SK-MEL-5 (cell line): ENCODE measurements at places on chromosomes 7 and 10. TPM values are rescaled to one million over a fixed set of nuclear protein-coding genes. Genes with fewer than 3 reads are reported as not detected.

Gene WNT8B
- not detected in 2 replicates for total RNA-seq

Gene ABCB4
- total RNA-seq = 10.1 and 10.7 TPM in 2 replicates

DNA sequence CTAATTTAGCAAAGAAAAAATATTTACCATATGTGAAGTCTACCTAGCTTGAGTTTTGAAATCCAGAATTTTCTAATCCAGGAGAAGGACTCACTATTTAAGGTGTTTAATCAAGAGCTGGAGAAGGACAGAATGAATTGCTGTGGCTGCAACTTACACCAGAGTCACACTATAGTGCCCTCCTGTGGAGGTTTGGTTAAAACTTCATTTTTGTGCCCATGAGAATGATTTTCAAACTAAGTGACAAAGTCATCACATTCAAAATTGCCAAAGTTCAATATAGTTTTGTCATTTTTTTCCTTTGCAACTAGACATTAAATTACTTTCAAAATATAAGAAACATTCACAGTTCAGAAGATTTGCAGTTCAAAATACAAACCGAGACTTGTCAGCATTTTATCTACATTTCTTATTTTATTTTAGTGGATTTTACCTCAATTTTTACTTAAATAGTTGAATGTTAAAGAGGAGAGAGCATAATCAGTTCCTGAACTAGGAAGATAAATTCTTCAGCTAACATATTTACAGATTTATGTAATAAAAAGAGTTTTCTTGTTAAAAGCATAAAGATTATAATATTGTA, 70.7 kb downstream of the CABCOCO1 start:
- peak; percentile 67 for DNase-seq

Gene C10orf67
- total RNA-seq = not detected in 2 replicates

Gene PON1
- 0.16 TPM in 1 of 2 replicates, not detected in the other for total RNA-seq

DNA sequence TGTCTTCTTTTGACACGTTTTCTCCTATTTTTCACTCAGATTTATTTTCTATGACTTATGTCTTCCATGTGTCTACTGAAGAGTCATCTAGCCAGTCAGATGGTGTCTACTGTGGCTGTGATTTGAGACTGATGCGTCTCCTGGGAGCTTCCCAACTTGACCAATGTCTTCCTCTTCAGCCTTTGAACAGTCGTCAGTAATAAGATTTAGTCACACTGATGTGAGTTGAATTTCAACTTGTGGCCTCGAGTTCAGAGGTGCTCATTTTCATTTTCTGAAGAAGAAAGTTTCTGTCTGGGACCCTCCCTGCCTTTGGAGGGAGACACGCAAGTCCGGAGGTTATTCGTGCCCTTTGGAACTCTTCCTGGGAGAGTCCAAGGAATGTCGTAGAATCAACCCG, 221.9 kb upstream of the INHBA start:
- no peak for DNase-seq

DNA sequence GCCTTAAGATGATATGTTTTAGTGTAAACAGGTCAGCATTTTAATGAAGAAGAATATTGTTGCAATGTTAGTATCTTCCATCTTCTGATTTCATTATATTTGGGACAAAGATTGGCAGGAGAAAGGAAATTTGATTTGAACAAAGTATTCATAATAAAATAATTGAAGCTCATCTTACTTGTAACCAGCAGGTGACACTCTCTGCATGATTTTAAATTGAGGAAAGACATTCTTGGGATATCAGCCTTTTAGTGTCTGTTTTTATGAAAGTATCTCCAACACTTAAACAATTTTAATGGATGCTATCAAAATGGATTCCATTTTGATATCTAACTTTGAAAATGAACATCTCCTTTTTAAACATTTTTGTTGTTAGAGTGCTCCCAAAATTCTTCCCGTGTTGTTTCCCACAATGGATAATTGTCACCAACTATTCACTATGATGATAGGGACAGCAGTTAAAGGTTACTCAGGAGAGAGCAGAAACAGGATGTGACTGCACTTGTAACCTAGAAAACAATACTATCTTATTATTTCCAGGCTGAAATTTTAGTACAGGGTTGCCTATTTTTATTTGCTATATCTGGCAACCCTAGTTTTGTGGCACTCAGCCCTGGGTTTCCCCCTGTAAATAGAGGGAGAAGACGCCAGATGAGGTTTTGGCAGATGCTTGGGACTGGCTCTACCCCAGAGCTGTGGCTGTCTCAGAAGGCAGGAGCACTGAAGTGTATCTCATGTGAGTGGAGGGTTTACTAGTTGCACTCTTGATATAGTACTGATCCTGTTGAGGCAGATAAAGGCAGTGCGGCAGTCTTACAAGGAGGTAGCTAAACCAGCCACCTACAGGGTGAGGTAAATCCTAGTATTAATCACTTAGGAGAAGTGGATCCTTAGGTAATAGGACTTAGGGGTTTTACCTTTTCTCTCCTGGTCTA, 31.0 kb upstream of the ABCB4 start:
- peak; percentile 61 for DNase-seq

DNA sequence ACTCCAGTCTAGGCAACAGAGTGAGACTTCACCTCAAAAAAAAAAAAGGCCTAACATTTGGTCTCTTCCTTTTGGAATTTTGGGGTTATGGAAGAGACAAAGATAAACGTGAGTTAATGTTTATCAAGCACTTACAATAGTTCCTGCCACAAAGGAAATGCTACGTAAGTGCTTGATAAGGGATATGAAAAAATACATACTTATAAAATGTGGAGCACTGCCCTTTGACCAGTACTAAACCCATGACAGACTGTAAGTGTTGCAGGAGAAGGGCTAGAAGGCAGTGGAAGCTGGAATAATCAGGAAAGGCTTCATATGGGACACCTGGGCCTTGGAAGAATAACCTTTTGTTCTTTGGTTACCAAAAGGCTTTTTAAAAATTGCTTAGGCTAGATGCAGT, 25.5 kb downstream of the TMEM248 start:
- no peak for DNase-seq

- DNase-seq = peak; percentile 59
Observed at GRCh38 chr7:107384025-107384424, 85.8 kb upstream of the GPR22 start.

GRCh38 chr7:118511146-118511545, 286.6 kb downstream of the ANKRD7 start:
- DNase-seq = peak; percentile 84

GRCh38 chr10:112393341-112393740, 19.4 kb downstream of the ACSL5 start:
- no peak for DNase-seq

- peak; percentile 38 for DNase-seq
Observed at GRCh38 chr10:34710391-34710751, 104.7 kb downstream of the PARD3 start.

DNA sequence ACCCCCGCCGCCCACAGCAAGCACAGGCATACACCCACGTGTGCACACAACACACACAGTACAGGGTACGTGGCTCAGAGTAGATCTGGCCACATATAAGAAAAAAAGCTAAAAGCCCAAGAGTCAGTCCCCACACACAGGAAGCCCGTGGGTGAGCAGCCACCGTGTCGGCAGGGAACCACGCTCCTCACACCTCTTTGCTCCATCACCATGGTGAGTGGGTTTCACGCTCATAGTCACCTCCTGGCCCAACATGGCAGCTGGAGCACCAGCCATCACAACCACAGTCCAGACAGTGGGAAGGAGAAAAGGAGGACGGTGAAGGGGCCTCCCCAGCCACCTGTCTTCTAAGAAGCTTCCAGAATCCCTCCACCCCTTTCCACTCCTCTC, 76.0 kb upstream of the PDGFA start:
- no peak for DNase-seq

Gene TRIM50
- not detected in 2 replicates for total RNA-seq

Gene ITIH2
- total RNA-seq = not detected in 2 replicates

DNA sequence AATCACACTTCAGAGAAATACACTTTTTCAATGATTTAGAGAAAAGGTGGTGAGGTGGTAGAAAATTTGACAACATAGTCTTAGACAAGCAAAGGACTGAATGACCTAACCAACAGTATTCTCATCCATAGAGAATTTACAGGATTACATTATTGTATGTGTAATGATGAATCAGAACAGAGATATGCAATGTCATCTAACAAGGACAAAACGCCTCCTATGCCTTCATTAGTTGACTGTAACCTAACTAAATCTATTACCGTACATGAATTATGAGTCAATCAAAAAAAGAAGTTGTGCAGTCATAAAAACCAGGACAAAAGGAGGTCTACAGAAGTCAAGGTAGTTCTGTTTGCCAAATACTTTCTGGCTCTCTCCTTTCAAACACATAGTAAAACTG, 66.5 kb downstream of the RAB11FIP2 start:
- no peak for DNase-seq

DNA sequence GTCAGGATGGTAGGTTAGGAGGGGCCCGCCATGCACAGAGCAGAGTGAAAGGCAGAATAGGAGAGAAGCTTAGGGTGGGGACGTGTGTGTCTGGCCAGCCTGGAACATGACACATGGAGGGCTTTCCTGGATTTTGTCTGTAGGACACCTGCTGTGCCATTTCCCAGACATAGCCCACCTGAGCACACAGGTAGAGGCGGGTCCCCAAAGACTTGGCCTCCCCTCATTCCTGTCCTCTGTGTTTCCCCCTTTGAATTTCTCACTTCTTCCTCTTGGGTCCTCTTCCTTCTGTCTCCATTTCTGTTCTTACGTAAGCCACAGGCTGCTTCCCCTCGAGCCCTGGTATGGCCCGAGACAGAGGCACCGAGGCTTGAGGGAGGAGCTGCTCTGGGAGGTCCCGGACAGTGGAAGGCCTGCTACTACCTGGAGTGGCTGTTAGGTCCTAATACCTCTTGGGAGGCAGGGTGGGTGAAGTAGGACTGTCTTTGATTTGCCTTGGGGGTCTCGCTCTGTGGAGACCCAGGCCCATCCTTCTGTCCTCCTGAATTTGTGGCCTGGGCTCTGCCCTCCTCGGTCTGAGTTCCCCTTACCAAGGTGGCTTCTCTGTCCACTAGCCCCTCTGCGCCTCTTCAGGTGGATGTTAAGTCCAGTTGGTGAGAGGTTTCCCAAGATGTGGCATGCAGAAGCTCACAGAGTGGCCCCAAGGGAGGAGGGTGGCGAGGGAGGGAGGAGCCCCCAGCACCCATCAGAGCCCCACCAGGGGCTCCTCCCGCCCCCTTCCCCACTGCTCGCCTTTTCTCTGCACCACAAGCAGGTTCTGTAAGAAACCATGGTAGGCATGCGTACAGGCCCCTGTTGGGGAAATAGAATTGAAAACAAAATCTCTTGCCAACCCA, 5.5 kb downstream of the ZNF775 start:
- no peak for DNase-seq

GRCh38 chr10:48778193-48778857, 93.7 kb downstream of the WDFY4 start:
- DNase-seq = no peak

Gene TMEM130
- total RNA-seq = not detected in 2 replicates

DNA sequence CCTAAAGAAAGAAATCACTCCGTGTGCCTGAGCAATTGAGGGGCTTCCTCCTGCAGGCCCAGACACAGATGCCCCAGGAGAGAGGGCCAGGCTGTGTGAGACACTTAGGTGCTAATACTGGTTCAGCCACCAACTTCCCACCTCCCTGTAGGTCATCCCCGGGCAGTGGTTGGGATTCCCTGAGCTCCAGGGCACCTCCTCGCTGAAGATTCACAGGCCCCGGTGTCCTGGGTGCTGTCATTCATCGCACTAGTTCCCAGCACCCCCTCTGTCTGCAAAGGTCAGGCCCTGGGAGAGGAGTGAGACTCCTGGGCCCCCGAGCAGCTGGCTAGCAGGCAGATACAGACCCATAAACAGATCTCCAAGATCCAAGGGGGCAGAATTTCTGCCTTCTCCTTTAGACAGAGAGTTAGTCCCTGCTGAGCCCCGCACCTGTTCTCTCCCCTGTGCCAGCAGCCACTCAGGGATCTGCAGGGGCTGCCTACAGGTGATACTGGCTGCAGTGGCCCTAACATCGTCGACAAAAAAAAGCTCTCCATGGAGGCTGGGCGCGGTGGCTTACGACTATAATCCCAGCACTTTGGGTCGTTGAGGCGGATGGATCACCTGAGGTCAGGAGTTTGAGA, 38.2 kb upstream of the GTF2I start:
- no peak for DNase-seq

Gene CYP3A5
- not detected in 2 replicates for total RNA-seq

DNA sequence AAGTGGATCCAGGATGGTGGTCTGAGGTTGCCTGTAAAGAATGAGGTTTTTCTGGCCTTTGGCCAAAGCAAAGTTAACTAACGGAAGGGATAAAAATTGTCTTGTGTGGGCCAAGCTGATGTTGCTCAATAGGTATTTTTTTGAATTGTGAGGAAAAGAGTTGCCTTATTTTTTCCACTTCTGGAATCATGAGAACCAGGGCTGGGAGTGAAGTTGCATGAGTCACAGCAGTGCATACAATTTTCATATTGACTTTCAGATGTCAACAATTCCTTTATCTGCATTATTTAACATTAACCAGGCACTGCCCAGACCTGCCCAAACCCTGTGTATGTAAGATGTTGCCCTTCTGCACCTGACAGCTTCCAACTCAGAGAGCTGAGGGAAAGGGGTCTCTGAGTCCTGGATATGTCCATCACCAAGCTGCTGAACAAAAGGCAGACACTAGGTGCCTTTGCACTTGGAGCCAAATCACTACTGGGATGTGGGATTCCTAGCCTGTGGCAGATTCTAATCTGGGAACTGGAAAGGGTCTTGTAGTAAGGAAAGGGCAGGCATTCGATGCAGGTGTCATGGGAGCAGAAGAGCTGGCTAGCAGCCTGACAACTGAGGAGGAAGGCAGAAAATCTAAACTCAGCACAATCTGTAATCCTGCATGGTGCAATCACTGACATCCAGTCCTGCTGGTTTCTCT, 52.3 kb upstream of the SLC35B4 start:
- DNase-seq = peak; percentile 95

Gene GRID2IP
- 0.03 TPM in 1 of 2 replicates, not detected in the other for total RNA-seq

GRCh38 chr7:138735399-138735798, 34.2 kb upstream of the SVOPL start:
- no peak for DNase-seq

DNA sequence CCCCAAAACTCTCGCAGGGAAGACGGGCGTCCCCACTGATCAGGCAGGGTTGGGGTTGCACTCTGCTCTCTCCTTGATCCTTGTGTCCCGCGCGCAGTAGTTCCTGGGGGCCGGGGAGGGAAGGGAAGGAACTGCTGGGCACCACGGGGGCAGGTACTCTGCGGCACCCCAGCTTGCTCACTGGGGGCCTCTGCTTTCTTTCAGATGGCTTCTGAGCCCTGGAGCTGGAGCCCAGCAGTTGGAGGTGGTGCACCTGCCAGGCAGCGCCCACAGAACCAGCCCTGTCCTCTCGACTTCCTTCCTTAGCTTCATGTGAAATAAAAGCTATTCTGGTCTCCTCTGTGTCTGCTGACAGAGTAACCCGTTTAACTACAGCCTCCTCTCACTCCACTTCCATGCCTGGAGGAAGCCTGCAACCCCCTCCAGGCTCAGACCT, 12.2 kb downstream of the PLAC9 start:
- no peak for DNase-seq

Gene KLF14
- total RNA-seq = 0.69 and 1.0 TPM in 2 replicates

DNA sequence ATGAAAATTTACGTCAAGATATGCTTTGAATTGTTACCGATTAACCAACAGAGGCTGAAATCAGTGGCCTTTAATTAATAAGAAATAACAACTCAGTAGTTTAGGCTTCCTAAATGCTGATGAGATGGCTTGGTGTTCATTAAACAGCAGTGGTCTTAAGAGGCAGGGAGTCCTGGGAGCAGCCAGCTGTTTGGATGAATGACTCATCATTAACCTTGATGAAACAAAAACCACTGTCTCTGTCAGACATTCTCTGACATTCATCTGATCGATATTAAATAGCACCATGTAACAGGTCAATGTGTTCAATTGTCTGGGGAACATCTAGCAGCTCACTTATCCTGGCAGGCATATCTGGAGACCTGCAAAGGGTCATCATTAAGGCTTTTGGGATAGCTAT, 234.2 kb upstream of the LRRN3 start:
- DNase-seq = no peak
